ENCODE measurements at places on chromosomes 2 and 18. TPM values are rescaled to one million over a fixed set of nuclear protein-coding genes. Genes with fewer than 3 reads are reported as not detected.

GRCh38 chr2:128250229-128251025 lies 68.2 kb downstream of the HS6ST1 start:
- no peaks in the 10 kb centered on the region for H3K36me3 ChIP-seq
- DNase-seq: no peak
- H3K27me3 ChIP-seq: no peaks in the 10 kb centered on the region

DNA sequence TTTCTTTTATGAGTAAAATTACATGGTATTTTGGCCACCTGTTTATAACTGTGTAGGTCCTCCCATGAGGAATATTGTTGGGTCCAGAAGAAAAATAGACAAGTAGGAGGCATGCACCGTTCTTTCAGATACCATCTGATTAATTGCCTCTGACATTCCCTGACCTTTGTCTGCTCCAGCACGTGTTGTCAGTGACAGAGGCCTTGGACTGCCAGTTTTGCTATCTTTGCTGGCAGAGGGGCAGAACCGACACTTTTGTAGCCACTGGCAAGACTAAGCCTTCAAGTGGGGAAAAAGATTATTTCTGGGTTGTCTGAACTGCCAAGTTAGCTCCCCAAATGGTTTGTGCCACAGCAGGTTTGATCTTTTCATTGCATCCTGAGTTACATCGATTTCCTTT lies 276.9 kb downstream of the CAMKMT start:
- no peak overlapping the region for H3K27ac ChIP-seq
- H3K4me3 ChIP-seq: no peak overlapping the region
- no peaks in the 10 kb centered on the region for H3K27me3 ChIP-seq

DNA sequence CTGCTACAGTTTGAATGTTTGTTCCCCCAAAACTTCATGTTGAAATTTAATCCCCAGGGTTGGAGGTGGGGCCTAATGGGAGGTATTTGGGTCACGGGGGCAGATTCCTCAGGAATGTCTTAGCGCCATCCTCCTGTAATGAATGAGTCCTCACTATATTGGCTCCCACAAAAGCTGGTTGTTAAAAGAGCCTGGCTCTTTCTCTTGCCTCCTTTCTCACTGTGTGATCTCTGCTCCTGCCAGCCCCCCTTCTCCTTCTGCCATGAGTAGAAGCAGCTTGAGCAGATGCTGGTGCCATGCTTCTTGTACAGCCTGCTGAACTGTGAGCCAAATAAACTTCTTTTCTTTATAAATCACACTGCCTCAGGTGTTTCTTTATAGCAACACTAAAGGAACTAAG lies 721.0 kb upstream of the PKDCC start:
- no peaks in the 10 kb centered on the region for H3K4me1 ChIP-seq
- H3K27ac ChIP-seq: no peak overlapping the region
- no peak for DNase-seq
- H3K36me3 ChIP-seq: no peaks in the 10 kb centered on the region
- no peaks in the 10 kb centered on the region for H3K27me3 ChIP-seq

GRCh38 chr2:126661702-126662500 lies 5.9 kb downstream of the GYPC start:
- H3K27ac ChIP-seq: peak overlapping the region; percentile 4
- no peak overlapping the region for H3K4me3 ChIP-seq
- peaks cover 28% of the 10 kb centered on the region for H3K4me1 ChIP-seq
- no peak for DNase-seq

RBKS gene
- 8.1 TPM for total RNA-seq

DNA sequence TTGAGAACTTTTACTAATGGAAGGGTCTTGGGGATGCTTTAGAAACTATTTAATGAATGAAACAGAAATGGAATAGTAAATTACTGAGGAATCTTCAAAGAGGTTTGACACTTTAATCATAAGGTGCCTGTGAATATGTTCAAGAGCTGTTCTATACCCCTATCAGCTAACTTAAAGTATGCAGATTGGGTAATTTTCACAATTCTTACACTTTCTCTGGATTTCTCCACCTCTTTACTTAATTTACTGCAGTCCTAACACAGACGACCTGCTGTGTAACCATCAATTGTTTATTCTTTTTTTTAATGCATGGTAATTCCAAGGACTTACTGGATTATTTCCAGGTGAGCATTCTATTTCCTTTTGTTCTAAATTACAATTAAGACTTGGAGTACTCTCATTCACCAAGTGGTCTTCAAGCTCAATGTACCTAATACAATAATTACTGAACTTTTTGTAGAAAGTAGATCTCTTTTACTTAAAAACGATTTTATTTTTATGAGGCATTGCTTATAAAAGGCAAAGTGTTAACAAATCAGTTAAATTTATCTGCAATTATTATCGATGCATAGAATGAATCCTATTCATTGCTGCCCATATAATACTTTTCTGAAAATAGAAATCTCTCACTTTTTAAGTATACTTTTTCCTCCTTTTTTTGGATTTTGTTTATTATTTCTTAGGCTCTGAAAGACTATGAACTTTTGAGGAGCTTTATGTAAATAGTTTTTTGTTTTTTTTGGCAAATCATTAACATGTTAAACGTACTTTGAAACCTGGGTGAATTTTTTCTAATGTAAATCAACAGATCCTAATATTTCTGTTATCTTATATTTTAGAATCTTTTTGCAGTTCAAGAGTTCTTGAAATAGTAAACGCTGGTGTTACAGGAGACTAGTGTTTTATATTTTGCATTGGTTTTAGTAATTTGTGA lies 5.5 kb downstream of the VSNL1 start:
- peaks cover 12% of the 10 kb centered on the region for H3K4me1 ChIP-seq
- H3K27ac ChIP-seq: no peak overlapping the region
- no peaks in the 10 kb centered on the region for H3K36me3 ChIP-seq
- no peaks in the 10 kb centered on the region for H3K27me3 ChIP-seq
- no peak overlapping the region for H3K4me3 ChIP-seq

- H3K36me3 ChIP-seq: no peaks in the 10 kb centered on the region
- no peaks in the 10 kb centered on the region for H3K27me3 ChIP-seq
- no peak for DNase-seq
- no peak overlapping the region for H3K4me3 ChIP-seq
- H3K4me1 ChIP-seq: peaks cover 6% of the 10 kb centered on the region
These were observed 5.0 kb upstream of the CHST10 start for GRCh38 chr2:100422320-100423055.

DNA sequence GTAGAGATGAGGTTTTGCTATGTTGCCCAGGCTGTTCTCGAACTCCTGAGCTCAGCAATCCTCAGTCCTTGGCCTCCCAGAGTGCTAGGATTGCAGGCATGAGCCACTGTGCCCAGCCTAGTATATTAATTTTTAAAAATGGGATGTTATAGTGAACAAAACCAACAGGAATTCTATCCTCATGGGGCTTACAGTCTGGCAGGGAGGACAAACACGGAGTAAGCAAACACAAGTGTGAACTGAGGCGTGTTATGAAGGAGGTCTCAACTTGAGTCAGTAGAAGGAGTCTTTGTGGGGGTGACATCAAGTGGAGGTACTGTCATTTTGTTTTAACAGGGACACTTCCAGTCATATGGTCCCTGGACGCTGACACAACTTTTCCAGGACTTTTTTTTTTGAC lies 33.1 kb downstream of the EMILIN2 start:
- no peak overlapping the region for H3K4me3 ChIP-seq
- no peaks in the 10 kb centered on the region for H3K27me3 ChIP-seq
- H3K27ac ChIP-seq: no peak overlapping the region
- DNase-seq: no peak

DNA sequence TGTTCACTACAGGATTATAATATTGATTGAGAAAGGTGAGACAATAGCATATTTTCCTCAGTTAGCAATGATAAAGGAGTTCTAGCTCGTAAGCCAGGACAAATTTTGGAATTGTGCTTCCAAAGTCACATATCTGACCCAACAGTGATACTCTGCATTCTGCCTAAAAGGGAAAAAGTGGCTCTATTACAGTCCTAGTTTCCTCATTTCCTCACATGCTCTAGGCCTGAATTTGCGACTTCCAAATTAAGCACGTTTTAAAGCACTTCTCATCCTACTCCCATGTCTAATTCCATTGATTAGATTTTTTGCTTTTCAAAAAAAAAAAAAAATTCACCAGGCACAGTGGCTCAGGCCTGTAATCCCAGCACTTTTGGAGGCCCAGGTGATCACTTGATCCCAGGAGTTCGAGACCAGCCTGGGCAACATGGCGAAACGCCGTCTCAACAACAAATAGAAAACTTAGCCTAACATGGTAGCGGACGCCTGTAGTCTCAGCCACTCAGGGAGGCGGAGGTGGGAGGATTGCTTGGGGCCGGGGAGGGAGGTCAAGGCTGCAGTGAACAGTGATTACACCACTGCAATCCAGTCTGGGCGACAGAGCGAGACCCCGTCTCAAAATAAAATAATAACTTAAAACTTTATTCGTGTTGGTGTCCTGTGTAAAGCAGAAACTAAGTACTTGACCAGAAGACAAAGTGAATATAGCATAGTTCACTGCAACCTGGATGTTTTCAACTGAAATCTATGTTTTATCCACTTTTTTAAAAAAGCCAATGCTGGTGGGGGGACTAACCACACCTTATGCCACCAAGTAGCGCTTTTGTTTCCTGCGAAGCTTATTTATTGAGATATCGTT lies 1.5 kb downstream of the ESCO1 start:
- H3K4me3 ChIP-seq: peak overlapping the region; percentile 63
- no peaks in the 10 kb centered on the region for H3K36me3 ChIP-seq
- no peaks in the 10 kb centered on the region for H3K27me3 ChIP-seq
- DNase-seq: no peak
- peaks cover 7% of the 10 kb centered on the region for H3K4me1 ChIP-seq
- peak overlapping the region; percentile 99 for H3K27ac ChIP-seq

DNA sequence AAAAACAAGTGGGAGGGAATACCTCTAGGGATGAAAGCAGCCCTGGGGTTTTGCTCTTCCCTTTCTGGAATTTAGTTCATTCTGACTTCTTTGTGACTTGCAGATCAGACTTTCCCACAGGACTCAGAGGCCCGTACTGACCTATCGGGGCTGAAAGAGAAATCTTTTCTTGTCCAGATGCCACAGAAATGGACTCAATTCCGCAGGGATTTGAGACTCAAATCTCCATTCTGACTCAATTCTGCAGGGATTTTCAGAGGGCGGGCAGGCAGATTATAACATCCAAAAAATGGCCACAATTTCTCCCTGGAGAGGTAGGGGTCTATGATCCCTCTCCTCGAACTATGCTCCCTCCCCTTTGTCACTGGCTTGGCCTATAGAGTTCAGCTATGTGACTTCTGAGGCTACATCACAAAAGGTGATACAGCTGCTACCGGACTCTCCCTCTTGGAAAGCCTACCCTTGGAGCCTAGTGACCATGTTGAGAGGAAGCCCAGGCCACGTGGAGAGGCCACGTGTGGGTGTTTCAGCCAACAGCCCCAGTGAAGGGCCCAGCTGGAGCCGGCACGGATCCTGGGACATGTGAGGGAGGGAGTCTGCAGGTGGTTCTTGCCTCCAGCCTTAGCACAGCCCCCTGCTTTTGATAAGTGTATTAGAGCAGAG lies 4.8 kb upstream of the EFHD1 start:
- no peak overlapping the region for H3K27ac ChIP-seq
- H3K36me3 ChIP-seq: no peaks in the 10 kb centered on the region
- peak; percentile 57 for DNase-seq
- no peaks in the 10 kb centered on the region for H3K4me1 ChIP-seq

DNA sequence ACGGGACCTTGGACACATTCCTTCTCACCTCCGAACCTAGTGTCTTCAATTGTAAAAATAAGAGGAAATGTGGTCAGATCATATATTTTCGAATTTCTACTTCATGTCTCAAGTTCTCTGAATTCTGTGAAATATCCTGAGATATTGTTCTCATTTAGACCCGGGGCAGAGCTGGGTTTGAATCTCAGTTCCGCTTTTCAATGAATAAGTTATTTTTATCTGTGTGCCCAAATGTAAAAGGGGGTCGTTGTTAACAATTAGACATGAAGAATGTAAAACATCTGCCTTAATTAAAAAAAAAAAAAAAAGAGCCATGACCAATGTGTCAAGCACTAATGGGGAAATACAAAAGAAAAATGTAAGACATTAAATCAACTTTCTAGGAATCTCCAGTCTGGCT lies 48.9 kb upstream of the BCL11A start:
- H3K4me1 ChIP-seq: no peaks in the 10 kb centered on the region
- no peak overlapping the region for H3K27ac ChIP-seq
- H3K27me3 ChIP-seq: no peaks in the 10 kb centered on the region
- DNase-seq: no peak
- no peaks in the 10 kb centered on the region for H3K36me3 ChIP-seq

DNA sequence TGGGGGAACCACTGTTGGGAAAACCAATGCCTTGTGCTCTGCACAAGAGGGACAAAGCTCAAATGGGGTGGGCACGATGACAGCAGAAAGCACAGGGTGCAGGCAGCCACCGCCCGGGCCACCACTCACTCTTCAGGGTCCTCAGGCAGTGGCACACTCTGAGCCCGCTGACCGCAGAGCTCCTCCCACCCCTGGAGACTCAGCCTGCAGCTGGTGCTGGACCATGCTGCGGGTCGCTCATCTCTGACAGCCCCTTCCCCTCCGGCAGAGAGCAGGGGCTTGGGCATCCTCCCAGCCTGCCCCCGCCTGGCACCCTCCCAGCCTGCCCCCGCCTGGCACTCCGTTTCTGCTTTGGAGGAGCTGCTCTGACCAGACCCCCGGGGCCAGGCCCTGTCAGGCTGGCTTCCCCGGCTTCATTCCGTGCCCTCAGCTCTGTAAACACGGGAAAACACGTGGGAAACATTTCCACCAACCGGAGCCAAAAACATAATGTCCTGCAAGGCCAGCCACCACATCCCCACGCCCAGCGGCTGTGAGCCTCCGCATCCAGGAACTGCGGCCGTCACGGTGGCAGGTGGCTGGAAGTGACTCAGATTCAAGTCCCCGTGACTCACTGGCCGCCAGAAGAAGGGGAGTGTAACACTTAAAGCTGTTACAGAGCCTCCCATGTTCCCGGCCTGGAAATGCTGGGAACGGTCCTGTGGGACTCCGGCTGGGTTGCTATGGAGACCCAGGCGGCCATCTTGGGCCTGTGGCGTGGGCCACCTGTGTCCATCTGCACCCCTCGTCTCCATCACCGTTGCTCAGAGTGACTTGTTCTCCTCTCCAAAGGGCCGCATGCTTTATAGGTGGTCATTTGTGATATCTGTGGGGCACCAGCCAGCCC lies 6.8 kb upstream of the SNED1 start:
- no peaks in the 10 kb centered on the region for H3K36me3 ChIP-seq
- DNase-seq: peak; percentile 83
- peaks cover 7% of the 10 kb centered on the region for H3K4me1 ChIP-seq
- H3K27ac ChIP-seq: peak overlapping the region; percentile 73

Measured in tibial nerve (tissue), 4 donors.